H7 (cell line): ENCODE measurements at places on chromosomes 7 and 10.

- no peak for DNase-seq
Measured at GRCh38 chr10:124423813-124424212, 5.1 kb upstream of the OAT start.

- DNase-seq = peak; percentile 69
Measured at GRCh38 chr7:75727881-75728593, 10.7 kb downstream of the HIP1 start.

DNA sequence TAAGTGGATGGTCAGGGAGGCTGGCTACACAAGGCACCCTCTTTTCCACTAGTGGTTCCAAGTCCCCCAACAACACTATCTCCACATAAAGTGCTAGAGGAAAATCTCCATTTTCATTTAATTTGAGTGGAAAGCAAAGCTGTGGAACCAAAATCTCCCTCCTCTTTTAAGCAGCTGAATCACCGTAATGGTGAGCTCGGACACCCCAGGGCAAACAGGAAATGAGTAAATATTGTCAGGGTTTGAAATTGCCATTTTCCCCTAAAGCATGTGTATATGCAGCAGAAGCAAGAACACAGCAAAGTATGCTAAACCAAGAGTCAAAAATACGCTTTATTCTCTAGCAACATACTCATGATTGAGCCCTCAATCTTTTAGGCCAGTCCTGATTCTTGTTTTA is 143.7 kb downstream of the GPAM start:
- no peak for DNase-seq

GRCh38 chr7:99597762-99598501 is at the start of gene TMEM225B:
TMEM225B (plus strand) TSS chr7:99598267; CDS start chr7:99604389, 6,122 bp downstream.
- peak; percentile 64 for DNase-seq

DNA sequence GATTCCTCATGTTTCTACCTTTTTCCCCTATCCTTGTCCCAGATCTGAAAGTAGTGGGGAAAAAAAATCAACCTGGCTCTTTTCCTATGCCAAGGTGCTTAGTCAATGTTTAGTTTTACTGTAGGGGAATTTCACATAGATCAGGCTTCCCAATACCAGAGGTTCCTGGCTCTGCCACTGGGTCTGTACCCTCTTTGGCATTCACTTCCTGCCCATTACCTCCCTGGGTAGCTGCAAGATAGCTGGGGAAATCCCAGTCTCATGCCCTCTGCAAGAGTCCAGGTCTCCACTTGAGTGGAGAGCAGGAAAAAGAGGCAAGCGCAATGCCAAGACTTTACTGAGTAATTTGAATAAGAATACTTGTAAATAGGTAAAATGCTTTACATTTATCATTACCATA is 3.5 kb upstream of the BPGM start:
- DNase-seq = no peak

- DNase-seq = no peak
Measured at GRCh38 chr7:156380261-156380660, 260.3 kb upstream of the RNF32 start.

DNA sequence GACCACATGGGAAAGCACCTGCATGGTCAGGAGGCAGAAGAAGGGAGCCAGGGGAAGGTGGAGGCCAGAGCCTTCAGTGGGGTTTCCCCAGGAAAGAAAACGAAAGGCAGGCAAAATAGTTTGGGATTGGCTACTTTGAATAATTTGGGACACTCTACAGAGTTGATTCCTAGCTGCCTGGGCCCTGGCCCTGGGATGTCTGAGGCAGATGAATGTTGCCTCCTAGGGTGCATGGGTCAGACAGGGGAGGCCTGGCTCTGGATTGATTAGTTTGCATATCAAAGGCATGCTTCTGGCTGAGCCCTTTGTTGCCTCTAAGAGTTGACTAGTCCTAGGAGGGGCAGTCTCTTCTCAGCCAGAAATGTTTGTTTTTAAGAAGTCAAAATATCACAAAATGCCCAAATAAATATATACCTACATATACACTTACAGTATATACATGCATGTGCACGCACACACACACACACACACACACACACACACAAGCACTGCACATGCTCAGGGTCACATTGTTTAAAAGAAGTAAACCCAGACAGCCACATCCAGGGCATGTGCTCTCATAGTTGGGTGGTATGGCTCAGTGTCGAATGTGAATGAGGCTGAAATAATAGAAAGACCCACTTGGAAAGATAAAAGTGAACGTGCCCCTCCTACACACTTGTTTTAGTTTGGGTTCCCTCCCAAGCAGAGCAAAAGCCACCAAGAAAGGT is 184.2 kb downstream of the GPAM start:
- peak; percentile 61 for DNase-seq

DNA sequence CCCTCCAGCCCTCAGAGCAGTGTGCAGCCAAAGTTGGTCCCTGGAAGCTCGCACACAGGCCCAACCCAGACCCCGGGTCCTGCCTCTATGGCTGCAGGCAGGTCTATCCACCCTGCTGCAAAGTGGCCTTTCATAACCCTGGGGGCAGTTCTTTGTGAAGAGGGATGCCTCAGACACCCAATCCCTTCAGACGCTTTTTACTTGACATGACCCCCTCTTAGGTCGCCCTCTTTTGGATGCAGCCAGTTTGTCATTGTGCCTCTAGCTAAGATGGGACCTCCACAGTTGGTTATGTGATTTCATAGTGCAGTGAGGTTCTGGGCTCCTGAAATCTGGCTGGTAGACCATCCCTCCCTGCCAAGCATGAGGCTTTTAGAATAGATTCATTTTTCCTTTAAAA is 27.3 kb downstream of the SMKR1 start:
- peak; percentile 65 for DNase-seq

DNA sequence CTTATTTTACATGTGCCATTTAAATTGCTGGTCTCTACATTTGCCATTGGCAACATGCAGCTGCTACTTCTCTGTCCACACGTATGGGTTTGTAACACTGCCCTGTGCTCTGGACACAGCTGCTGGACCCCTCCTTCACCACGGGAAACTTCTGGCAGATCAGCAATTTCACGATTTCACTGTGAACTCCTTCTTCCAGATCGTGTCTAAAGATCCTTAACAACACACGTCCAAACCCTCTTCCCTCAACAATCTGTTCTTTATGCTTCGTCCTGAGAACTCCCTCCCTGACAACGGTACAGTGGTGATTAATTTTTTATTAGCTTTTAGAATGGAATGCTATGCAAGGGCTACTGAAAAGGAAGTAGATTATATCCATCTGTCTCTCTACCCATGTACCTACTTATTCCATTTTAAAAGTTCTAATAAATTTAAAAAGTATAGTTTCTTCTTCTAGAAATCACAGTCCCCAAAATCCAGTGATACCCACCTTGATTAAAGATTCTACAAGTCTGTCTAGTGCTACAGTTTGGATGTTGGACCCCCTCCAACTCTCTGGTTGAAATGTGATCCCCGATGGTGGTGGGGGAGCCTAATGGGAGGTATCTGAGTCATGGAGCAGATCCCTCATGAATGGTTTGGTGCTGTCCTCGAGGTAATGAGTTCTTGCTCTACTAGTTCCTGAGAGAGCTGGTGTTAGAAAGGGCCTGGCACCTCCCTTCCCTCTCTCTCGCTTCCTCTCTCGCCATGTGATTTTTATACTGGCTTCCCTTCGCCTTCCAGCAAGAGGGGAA is 81.0 kb downstream of the KIAA1549 start:
- no peak for DNase-seq

- no peak for DNase-seq
Measured at GRCh38 chr10:68251625-68252495, 19.9 kb upstream of the ATOH7 start.

DNA sequence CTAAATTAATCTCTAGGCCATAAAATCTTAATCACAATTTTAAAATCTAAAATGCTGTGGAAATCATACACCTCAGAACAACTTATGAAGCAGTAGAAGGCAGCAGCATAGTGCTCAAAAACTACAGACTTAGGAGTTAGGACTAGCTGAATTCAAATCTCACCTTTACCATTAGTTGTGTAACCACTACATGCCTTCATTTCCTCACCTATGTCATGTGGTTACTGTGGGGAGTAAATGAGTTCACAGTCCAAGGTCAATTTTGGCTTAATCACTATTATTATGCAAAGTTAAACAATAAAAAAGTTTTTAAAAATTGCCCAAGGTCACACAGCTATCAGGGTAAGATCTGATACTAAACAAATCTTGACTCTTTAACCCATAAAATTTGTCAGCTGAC is 37.0 kb downstream of the SNX13 start:
- no peak for DNase-seq

DNA sequence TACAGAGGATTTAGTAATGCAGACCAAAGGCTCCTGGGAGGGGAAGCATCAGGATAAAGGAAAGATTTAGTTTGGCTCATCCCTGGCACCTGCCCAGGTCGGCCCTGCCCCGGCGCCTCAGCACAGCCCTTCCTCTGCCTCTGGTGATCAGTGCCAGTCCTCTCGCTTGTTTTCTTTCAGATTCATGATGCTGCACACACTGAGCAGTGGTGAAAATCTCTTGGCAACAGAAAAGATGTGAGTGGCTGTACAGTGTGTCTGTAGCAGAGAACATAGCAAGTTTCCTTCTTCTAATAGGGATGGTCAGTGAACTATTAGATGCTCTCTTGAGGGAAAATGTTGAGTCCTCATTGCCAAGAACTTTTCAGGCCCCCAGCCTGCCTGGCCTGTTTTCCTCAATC is 994.1 kb downstream of the KCNMA1 start:
- DNase-seq = no peak
